ENCODE measurements at places on chromosomes 1 and 21. TPM values are rescaled to one million over a fixed set of nuclear protein-coding genes. Genes with fewer than 3 reads are reported as not detected.

Gene WDR64
- total RNA-seq, result not detected

Gene SLC35F3
- 0.98 TPM for total RNA-seq

DNA sequence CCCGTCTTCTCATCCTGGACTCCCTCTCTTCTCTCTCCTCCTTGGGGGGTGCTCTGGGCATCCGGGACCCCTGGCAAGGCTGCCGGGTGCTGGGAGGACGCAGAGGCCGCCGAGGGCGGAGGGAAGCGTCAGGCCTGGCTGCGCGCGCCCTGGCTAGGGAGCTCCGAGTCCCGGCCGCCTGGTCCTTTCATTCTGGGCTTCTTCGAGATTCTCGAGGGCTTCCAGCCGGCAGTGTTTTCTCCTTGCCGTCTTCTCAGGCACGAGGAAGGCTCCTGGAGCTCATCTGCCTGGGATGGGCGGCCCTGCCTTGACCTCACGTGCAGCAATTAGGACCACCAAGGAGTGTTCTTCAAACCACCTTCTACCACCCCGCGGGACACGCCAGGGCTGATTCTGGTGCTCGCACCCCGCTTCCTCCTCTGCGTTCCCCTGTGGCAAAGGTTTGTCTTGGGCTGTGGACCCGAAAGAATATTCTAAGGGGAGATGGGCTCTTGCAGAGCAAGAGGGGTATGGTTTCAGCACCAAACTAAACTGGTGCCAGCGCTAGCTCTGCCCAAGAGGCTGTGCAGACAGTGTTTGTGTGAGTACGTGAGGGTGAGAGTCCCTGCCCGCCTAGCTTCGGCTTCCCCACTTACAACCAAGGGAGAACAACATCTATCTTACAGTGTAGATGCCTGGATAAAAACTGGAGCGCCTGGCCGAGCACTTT, 36.5 kb downstream of the PIK3CD start:
- H3K4me3 ChIP-seq, result peak overlapping the region; percentile 91
- no peak overlapping the region for H3K27ac ChIP-seq
- no peaks in the 10 kb centered on the region for H3K36me3 ChIP-seq
- H3K4me1 ChIP-seq, result peaks cover 7% of the 10 kb centered on the region
- H3K27me3 ChIP-seq, result peaks cover 11% of the 10 kb centered on the region

- H3K36me3 ChIP-seq, result no peaks in the 10 kb centered on the region
- no peak overlapping the region for H3K27ac ChIP-seq
- no peak overlapping the region for H3K4me3 ChIP-seq
- no peaks in the 10 kb centered on the region for H3K4me1 ChIP-seq
- no peak for DNase-seq
- H3K27me3 ChIP-seq, result no peaks in the 10 kb centered on the region
Measured at GRCh38 chr21:14591377-14591776, 45.3 kb upstream of the SAMSN1 start.

Gene PRELP
- not detected for total RNA-seq
